ENCODE measurements at places on chromosomes 7 and 10.

- no peak for DNase-seq
Observed at GRCh38 chr10:113047151-113047550, 97.1 kb downstream of the TCF7L2 start.

DNA sequence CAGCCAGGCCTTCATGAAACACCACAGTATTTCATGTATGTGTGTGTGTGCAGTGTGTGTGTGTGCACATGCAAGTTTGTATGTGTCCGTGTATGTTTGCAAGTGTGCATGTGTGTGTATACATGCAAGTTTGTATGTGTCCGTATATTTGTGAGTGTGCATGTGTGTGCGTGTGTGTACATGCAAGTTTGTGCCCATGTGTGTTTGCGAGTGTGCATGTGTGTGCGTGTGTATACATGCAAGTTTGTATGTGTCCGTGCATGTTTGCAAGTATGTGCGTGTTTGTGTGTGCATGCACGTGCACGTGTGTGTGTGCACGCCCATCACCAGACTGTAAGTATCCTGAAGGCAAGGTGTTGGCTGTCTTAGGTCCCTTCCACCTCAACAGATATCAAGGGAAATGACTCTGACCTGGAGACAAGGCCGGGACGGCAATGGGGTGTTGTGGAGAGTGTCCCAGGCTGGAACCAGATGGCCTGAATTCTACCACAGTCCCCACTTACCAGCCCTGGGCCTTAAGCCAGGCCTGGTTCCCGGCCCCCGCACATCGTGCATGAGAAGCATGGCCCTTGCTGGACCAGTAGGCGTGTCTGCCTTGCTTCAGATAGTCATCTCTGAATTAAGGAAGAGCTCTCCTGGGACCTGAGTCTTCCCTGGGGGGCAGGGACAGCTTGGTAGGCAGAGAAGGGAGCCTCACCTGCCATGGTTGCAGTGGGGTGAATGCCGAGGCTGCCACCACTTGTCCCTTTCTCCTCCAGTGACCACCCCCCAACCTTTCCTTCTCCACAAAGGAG lies 140.0 kb downstream of the GRK5 start:
- no peak for DNase-seq

- no peak for DNase-seq
Observed at GRCh38 chr7:157928171-157928794, 591.5 kb downstream of the DNAJB6 start.

DNA sequence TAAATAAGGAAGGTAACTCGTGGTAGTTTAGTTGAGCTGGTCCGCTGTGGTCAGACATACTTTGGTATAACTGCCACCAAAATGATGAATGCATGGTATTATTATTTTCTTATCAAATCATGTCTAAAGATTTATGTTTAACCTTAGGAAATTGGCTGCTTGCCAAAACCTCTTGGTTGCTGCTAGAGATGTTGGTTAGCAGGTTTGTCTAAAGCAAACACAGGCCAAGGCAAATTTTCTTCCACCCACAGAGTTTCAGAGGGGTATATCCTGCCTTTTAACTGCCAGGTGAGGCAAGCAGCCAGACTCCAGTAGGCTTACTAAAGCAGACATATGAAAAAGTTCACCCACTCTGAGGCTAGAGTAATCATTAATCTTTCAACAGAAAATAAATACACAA lies 101.4 kb downstream of the SEMA3E start:
- no peak for DNase-seq

- DNase-seq = no peak
Observed at GRCh38 chr10:85600026-85600743, 766.4 kb downstream of the GRID1 start.

DNA sequence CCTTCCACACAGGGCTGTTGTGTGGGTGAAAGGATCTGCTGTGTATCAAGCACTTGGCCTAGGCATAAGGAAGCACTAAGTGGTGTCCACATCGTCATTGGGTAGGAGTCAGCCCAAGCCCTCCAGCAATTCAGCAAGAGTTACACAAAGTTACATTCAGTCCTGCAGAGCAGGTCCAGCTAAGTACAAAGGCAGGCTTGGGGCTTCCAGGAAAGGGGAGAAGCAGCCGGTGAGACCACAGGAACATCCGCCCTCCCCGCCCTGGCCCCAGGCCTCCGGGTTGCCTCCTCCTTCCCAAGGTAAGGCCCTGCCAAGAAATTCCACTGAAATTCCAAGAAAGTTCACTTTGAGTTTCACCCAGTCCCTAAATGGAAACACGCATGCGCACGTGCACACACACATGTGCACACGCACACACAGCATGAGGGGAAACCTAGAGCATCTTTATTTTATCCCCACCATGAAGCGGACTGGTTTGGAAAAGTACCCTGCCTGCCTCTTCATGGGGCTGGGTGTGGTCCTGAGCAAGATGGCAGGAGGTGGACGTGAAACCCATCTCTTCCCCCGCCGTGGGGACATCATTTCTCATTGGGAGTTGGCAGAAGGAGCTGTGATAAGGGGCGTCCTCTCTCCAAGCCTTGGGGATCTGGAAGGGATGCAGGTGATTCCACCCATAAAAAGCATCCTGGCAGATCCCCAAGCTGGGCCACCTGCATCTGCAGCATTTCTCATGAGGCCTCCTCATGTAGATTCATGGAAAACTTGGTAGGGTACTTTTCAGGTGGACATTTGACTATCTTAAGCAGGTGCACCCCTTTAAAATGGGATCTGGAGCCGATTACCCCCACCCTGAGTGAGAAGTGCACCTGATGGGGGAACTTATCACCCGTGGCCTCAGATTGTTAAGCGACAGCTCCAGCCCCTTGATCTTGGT lies 69.1 kb upstream of the NANOS1 start:
- no peak for DNase-seq

GRCh38 chr10:21272643-21273399 lies 252.7 kb downstream of the SKIDA1 start:
- no peak for DNase-seq

GRCh38 chr10:113108194-113108835 lies 158.3 kb downstream of the TCF7L2 start:
- no peak for DNase-seq

DNA sequence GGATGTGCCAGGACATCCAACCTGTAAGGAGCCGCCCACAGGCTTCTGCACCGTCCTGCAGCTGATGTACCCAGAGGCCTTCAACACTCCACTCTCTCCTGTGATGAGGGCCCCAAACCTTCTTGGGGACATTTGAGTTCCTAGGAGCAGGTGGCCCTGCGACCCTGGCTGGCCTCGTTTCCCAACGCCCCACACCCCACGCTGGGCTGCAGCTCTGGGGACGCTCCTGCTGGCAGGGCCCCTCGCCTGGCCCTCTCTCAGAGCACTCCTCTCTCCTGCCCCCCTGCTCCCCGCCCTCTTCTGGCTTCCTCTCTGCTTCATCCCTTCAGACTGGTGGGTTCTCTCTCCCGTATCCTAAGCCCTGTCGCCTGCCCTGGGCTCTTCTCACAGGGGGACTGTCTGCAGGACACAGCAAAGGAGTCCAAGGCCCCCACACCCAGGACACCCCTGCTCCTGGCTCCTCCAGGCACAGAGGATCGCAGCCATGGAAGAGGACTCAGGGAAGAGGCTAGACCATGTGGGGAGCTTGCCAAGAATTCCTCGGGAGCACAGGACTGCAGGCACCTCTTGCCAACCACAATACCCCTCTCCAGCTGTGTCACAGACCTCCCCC lies 541.4 kb downstream of the TCERG1L start:
- no peak for DNase-seq

- no peak for DNase-seq
Observed at GRCh38 chr10:77738496-77739158, 101.0 kb upstream of the KCNMA1 start.

DNA sequence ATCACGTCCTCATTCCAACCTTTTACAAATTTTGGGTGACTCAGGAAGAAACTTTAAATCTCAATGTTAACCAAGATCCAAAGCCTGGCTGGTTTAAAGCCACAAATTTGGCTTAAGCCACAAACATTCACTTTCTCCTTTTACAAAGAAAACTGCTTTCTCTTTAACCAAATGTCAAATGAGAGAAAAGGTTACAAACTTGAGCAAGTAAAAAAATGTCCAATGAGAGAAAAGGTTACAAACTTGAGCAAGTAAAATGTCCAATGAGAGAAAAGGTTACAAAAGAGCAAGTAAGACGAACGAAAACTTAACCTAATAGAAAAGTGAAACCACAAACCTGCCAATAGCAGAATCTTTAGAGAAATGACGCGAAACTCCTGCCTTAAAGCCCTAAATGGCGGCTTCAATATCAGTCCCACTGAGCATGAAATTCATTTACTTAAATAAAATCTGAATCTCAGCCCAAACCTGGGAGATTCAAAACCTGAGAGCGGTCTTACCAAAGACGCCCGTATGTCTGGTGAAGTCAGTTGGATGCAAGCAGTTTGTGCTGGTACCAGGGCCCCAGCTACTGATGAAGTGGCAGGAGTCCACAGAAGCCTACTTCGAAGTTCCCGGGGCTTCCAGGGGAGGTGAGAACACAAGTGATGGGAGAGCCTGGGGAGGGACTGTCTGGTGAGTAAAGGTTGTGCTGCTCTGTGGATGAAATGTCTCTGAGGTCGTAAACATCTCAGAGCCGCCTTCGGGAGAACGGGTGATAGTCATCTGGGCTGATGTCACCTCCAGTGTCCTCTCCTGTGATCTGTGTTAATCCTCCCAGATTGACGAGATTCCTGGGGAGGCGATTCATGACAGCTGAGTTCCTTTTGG lies 74.6 kb downstream of the PAXIP1 start:
- DNase-seq = no peak

GRCh38 chr7:17150018-17150417 lies 148.4 kb upstream of the AHR start:
- DNase-seq = no peak

DNA sequence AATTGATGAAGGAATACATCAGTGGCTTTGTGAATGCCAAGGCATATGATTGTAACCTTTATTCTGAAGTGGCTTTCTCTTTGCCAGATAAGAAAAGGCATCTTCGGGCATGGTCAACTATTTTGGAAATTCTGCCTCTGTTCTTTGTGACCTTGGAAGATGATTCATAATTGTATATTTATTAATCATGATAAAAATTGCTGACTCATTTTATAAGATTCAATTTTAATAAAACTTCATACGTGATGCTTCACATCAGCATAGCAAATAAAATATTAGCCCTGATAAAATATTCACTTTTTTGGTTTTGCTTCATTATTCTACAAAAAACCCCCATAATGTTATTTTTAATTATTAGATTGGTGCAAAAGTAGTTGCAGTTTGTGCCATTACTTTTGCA lies 200.5 kb downstream of the MACC1 start:
- no peak for DNase-seq

- DNase-seq = no peak
Observed at GRCh38 chr10:129853562-129853903, 110.5 kb downstream of the EBF3 start.

GRCh38 chr10:61100887-61101286 lies 156.9 kb upstream of the RHOBTB1 start:
- no peak for DNase-seq

DNA sequence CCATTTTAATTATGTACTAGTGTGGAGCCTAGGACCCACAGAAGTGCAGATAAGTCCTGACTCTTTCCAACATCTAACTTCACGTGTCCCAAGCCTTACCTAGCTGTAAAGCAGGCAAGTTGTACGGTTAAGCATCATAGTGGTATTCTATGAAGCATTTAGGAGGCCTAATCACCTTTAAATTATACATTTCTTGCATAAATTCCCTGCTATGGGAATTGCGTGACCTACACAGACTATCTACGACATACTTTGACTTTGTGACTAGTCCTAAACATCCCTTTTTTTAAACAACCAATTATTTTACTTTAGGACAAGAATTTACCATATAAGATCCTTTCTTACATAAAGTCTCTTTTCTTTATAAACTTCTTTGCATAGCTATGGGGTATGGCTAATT lies 37.7 kb upstream of the LRGUK start:
- DNase-seq = no peak

DNA sequence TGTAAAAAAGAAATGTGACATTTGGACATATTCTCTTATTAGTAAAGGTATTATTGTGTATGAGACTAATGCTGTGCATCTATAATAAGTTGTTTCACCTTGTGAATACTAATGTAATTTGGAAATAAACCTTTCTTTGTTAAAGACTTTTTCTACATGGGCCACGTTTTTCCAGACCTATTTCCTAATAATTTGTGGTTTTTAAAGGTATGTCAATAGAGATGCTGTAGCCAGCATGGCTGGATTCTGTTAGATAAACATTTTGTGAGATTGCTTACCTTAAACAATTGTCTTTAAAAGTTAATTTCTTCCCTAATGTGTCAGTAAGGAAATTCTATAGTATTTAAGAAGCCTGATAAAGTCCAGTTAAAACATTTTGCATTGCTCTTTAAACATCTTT lies 56.0 kb downstream of the KAT6B start:
- no peak for DNase-seq

- DNase-seq = no peak
Observed at GRCh38 chr10:507908-508444, 181.5 kb downstream of the DIP2C start.

DNA sequence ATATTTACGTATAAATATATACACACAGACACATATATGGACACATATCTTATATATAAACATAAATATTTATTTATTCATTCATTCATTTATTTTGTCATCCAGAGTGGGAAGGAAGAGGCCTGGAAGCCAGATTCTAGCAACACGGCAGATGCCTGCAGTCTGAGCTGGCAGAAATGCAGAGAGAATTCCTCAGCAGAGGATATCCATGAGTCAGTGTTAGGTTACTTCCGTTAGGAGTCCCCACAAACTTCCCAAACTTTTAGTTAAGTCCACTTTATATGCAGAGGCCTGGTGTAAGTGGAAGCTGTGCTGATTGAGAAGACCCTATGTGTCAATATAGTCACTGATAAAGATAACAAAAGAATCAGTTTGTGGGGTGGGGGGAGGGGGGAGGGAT lies 89.6 kb downstream of the PPP1R17 start:
- DNase-seq = no peak

DNA sequence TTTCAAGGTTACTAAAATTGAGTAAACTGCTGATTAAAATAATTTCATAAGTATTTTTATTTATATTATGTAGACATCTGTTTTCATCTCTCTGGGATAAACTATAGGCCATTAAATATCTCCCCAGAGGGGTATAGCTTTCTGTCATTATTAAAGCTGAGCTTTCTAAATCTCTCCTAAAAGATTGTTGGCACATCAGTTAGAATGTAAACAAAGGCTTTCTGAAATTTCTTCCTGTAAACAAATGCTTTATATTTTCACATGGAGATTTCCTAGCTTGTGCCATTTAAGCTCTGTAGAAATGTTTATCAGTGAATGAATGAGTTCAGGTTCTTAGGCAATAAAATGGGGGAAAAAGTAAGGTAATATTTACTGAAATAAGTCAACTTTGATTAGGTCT lies 35.7 kb downstream of the PPP1R9A start:
- no peak for DNase-seq
